ENCODE measurements at places on chromosomes 1 and 21. TPM values are rescaled to one million over a fixed set of nuclear protein-coding genes. Genes with fewer than 3 reads are reported as not detected.
A peak's percentile ranks its signal among the peaks of the same experiment; 100 is the strongest.

DNA sequence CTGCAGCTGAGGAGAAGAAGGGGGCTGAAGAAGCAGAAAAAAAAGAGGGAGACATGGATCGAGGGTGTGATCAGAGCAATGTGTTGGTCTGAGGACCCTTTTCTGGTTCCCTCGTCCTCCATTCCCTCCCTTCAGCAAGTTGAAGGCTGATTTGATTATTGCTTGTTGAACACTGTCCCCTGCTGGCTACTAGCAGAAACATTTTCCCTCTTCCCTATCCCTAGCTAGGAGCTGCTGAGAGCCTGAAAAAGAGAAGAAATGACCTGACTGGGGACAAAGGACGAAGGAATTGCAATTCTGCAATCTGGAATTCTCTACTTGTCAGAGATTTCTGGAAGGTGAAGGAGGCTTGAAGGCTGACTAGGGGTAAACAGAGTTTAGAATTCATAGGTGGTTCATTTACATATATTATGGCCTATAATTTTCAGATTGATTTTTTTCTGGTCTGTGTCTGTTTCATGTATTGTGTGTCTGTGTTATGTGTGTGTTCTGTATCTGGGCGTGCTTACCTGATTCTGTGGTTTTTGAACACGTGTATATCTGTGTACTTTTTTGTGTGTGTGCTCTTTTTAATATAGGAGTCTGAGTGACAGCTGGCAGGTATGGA lies 9.8 kb downstream of the NHLH1 start:
- peak; percentile 37 for DNase-seq

DNA sequence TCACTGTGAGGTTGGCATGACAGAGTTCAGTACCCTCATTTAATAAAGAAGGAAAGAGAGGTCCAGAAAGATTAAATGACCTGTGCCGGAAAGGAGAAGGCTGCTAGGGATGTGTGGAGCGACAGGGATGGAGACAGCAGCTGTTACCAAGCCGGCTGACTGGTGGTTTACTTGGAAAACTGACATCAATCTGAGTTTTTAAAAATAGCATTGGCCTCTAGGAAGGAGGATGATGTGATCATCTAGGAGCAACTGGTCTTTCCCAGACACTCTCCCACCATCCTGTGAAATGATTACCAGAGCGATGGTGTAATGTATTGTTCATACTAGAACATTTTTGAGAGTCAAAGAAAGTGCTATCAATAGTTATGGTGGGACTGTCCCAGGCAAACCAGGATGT lies 154.4 kb downstream of the ZSCAN20 start:
- no peak for DNase-seq

DNA sequence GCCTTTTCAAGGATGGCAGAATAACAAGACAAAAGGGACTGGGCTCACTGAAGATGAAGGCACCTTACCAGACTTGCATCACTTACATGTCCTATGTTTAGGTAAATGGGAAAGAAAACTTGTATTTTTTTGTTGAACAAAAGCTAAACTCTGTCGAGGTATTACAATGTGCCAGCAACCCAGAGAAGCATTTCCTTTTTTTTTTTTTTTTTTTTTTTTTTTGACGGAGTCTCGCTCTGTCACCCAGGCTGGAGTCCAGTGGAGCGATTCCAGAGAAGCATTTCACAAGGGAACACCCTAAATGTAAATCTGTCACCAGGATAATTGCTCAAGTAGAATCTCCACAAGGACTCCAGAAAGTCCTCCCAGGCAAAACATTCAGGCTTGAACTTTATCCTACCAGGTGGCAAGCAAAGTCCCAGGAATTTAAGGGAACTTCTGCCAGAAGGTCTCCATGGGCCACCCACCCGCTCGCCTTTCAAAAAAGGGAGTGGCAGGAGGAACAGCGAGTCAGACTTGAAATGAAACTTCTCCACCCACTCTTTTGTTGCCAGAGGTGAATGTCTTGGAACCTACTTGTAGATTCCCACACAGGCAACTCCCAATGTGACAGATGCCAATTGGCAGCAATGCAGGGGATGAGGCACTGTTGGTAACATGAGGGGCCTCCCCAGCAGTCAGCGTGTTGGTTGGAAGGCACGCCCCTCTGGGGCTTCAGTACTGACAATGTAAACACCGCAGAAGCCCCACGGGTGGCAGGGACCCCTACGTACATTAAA lies 125.0 kb downstream of the TIAM1 start:
- peak; percentile 66 for DNase-seq

LAMB3 gene
- 92.5 TPM for total RNA-seq

Data from colonic mucosa (tissue), 4 donors.